ENCODE measurements at places on chromosomes 3 and 15.

DNA sequence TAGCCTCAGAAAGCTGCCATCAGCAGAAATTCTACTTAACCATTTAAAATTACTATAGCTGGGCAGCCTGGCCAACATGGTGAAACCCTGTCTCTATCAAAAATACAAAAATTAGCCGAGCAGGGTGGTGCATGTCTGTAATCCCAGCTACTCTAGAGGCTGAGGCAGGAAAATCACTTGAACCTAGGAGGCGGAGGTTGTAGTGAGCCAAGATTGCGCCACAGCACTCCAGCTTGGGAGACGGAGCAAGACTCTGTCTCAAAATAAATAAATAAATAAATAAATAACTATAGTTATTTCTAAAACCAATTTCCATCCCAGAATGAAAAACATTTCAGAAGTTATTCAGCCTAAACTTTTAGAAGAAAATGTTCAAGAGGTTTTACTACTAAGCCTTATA lies 25.1 kb downstream of the LRRFIP2 start:
- no peak for DNase-seq

DNA sequence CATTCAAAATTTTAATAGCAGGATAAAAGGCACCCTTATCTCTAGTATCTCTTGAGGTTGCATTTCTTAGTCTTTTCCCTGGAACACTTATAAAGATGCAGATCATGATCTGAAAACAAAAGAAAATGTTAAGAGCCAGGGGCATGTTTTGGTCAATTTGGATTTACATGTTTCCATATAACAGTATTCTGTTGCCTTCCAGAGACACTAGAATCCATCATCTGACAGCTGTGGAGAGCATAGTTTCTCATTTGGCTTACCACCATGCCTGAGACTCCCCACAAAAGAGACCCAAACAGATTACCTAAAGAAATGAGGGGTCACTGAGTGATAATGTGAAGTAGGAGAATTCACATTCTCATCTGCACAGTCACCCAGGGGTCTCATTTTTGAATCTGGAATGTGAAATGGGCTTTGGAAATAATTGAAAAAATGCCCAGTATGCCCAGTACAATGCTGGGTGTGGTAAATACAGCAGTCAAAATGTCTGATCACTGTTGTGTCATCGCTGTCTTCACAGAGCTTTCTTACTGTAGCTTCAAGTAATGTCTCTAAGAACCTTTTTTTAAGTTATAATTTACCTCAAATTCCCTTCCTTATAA lies 79.9 kb upstream of the ZBTB20 start:
- DNase-seq, result no peak

- DNase-seq, result no peak
Measured at GRCh38 chr15:68387381-68388143, 44.4 kb downstream of the ITGA11 start.

- no peak for DNase-seq
Measured at GRCh38 chr3:102078854-102079808, 229.8 kb downstream of the NFKBIZ start.

GRCh38 chr15:29937956-29938355 lies 115.7 kb upstream of the TJP1 start:
- no peak for DNase-seq

DNA sequence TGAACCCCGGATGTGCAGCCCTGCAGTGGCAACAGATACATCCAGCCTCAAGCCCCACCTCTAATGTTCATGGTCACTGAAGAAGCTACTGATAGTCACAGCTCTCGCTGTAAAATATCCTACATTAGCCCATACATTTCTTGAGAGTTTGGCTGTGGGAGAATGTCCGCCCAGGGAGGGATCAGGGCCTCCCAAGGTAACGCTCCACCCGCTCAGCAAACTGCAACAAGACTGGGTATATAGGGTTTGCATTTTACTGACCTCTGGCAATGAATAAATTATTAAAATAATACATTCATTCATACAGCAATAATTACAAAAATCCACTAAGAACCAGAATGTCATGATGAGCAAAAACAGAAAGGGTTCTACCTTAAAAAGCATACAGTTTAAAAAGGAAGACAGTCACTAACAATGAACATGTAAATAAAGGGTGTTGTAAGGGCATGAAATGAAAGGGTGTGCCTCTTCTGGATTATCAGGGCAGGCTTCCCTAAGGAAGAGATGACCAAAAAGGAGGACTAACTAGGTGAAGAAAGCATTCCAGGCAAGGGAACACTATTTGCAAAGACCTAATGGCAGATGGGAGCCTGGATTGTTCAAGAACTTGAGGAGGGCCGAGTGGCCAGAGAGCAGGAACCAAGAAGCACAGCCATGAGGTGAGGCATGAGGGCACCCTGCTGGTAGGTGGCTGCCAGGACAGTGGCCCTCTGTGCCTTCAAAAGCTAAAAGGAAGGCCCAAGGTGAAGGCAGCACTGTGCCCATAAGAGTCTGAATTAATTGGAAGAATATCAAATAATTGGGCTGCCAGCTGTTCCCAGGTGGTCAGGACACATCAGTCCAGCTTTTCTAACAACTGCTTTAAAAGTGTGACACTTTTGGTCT lies 28.1 kb upstream of the CTDSPL start:
- no peak for DNase-seq

- DNase-seq, result peak; percentile 30
Measured at GRCh38 chr3:40846451-40846850, 321.7 kb downstream of the ZNF621 start.

GRCh38 chr3:72633121-72633520 lies 215.1 kb downstream of the SHQ1 start:
- no peak for DNase-seq

DNA sequence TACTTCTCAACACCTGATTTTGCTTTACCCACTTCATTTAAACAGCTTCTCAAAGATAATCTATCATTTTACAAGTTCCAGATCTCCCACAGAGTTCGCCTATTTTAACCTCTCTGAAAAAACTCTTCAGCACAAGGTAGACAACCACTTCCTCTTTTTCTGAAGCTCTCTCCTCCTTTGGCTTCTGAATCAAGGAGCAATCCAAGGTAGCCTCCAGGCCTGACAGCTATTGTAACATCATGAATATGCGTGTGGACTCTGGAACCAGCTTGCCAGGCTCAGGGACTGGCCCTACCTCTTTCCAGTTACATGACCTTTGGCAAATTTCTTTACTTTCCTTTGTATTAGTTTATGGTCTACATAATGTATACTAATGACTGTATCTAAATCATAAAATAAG lies 405.9 kb upstream of the ZNF385D start:
- DNase-seq, result no peak

DNA sequence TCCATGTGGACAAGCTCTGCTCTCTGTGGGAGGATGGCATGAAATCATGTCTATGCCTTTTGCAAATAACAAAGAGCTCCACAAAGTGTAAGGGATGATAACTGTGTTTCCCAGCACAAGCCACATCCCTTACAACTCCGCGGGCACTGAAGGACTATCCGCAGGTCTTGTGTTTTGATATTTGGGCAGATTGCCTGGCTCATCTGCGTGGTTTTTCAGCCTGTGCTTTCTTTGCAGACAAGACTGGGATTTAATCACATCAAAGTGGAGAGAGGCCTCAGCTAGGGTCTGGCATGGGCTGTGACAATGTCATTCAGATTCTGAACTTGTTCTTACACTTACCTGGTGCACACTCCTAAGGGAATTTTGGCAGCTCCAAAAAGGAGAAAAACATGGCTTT lies 30.2 kb upstream of the CA12 start:
- no peak for DNase-seq

GRCh38 chr15:77692614-77693013 lies 59.9 kb upstream of the LINGO1 start:
- DNase-seq, result no peak

- DNase-seq, result no peak
Measured at GRCh38 chr3:72017935-72018334, 233.0 kb upstream of the PROK2 start.

- no peak for DNase-seq
Measured at GRCh38 chr3:195407531-195408409, 35.0 kb downstream of the ACAP2 start.

DNA sequence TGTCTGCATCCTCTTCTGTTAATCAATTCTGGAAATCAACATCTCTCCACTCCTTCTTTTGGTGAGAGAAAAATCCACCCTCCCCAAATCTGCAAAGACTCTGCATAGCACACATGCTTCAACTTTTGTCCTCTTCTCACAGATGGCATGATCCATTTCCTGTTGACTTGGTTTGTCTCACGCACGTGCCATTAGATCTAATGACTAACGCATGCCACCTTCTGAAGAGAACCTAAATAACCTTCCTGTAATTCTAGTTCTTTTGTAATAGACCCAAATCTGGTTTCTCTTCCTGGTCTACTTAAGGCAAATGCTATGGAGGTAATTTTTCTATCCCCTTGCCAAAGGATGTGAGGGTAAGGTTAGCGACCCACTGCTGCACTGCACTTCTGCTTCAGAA lies 51.0 kb upstream of the ATOSA start:
- no peak for DNase-seq

DNA sequence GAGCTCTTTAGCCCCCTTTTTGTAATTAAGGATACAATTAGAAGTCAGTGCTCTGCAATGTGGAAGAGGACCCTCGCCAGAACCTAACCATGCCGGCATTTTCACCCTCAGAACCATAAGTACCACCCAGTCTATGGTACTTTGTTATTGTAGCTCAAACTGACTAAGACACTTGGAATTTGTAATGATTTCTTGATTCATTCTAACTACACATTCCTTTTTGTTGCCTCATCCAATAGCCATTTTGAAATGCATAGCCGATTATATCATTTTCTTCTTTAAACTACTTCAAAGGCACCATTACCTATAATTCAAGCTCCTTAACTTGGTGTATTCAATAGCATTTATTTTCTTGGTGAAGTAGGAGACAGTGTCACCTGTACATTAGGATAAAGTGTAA lies 61.4 kb downstream of the GLB1 start:
- DNase-seq, result no peak

DNA sequence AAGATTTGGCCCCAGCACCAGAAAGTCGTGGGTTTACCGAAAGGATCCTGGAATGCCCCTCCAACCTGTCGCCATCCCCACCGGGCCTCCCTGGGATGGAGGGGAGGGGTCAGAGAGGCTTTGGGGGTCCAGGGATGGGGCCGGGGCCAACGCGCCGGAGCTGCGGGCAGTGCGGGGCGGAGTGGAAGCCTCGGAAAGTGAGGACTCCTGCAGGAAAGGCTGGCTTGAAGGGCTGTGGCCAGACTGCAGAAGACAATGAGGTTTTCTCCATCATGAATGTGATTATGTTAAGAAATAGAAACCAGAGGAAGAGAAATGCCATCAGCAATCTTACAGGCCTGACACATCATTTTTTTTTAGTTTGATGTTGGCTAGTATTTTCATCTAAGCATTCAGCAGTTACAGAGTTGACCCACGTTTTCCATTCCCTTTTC lies 738 bp downstream of the YEATS2 start:
- peak; percentile 81 for DNase-seq
